ENCODE measurements at places on chromosomes 6 and 20.

DNA sequence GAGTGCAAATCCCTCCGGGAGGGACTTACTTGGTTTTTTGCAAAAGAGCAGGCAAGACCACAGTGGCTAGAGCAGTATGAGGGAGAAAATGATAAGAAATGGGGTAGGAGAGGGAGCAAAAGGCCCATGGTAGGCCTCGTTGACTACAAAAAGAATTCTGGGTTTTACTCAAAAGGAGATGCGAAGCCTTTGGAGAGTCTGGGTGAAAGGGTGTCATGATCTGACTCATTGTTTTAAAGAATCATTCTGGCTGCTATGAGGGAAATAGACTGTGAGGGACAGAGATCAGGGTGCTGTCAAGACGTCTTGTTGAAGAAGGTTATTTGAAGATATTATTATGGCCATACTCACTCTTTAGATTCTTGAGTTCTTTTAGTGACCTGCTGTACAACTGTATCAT, 13.0 kb downstream of the TBC1D32 start:
- no peak for DNase-seq

- no peak for DNase-seq
Observed at GRCh38 chr20:775679-776135, 7.4 kb upstream of the SLC52A3 start.

- DNase-seq = no peak
Observed at GRCh38 chr20:24571159-24571558, 101.7 kb downstream of the SYNDIG1 start.

DNA sequence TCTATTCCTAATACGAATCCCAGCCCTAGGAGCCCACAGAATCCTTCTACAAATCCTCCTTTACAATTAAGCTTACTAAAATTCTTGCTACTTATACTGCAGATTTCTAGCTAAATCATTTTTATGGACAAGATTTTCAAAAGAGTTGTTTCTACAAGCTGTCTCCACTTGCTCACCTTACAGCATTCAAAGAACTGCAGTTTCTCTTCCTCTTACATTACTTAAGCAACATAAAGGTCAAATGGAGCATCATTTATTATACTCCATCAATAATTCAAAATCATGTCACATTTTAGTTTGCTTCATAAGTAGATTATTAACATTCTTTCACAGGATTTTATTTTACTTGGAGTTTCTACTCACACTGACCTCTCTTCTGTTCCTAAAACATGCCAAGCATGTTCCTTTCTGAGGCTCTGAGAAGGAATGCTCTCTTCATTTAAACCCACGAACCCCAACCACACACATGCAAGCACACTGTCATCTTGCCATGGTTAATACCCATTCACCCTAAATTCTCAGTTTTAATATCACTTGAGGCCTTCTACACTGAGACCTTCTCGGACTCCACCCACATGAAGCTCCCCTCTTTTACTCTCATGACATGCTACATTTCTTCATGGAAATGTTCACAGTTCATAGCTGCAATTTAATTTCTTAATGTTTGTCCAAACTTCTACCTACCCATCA, 388.2 kb downstream of the TBC1D32 start:
- DNase-seq = no peak

DNA sequence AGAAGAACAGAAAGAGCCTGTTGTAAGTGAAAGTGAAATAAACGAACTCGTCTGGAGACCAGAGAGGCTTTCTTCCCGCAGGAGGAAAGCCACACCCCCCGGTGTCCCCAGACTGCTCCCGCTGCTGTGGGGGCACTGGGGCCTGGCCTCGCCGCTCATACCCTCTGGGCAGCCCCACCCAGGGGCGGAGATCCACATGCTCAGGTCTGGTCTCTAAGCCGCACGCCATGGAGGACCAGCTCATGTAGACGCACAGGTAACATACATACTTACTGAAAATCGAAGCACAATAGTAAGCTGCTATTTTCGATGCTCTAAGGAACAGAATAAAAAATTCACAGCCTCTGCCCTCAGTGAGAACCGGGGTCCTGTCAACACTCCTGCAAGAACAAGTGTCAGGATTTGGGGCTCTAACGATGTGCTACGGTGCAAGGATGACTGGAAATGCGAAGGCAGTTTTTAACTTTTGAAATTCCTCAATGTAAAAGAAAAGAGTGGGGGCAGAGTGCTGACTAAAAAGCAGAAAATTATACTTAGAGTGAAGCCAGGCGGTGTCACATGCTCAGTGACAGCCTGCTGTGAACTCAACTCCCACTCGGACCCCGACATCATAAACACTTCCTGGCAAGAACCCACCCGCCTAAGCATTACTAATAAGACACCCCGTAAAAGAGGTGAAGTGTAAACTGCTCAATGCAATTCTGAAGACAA, 110.5 kb downstream of the IRF4 start:
- DNase-seq = no peak

- peak; percentile 81 for DNase-seq
Observed at GRCh38 chr20:275791-276190, 14.8 kb downstream of the C20orf96 start.

Measured in vagina (tissue), 2 donors.